ENCODE measurements at places on chromosomes 7 and 10.

DNA sequence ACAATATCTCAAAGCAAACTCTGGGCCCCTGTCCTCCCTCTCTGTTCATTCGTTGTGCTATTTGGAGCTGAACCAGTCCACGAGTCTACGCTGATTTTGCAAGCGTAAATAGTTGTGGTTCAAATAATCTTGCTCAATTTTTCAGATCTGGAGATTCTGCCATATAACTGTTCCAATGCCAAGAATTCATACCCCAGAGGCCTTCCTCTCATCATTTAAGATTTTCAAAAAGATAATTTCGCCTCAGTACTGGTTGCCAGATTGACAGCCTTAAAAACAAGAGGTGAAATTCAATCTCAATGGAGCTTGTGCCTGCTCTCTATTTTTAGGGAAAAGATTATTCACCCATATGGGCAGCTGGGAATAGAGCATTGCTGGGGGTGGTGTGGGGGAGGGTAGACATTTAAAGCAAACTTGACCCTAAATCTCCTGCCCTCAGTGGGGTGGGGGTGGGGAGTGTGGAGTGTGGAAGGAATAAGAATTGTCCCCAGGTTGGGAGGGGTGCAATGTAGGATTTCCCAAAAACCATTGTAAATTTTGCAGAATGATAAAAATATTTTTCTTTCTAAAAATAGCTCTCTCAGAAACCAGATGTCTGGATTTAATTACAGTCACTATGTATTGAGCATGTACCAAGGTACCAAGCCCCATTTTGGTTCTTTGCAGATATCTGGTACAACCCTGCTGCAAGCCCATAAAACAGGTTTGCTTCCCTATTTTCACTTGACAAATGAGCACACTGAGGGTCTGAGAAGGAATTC is 104.7 kb upstream of the EEPD1 start:
- no peak for DNase-seq

GRCh38 chr7:27944643-27945042 is 204.7 kb downstream of the TAX1BP1 start:
- no peak for DNase-seq

DNA sequence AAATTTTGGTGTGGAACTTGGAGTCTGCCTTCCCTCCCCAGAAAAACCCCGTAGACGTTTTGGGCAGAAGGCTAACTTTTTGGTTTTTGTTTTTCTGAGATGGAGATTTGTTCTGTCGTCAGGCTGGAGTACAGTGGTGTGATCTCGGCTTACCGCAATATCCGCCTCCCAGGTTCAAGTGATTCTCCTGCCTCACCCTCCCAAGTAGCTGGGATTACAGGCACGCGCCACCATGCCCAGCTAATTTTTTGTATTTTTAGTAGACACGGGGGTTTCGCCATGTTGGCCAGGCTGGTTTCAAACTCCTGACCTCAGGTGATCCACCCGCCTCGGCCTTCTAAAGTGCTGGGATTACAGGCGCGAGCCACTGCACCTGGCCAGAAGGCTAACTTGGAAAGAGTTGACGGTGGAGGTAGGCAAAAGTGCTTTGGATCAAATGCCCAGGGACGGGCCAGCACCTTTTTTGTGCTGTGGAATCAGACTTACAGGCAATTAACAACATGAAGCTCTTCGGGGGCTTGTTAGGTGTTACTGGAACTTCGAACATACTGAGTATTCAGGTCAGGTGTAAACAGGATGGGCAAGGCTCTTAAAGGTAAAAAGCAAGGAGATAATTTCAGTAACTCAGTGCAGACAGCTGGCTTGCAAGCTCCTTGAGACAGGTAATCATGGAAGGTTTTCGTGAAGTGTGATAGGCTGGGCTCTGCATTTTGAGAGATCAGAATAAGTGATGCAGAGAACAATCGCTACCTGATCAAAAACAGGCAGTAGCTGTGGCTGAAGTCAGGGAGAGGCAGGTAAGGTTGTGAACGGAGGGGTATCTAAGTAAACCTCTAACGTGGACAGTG is 1.8 kb downstream of the PPP1R35 start:
- DNase-seq = no peak

GRCh38 chr10:99629625-99629978 is 9.4 kb upstream of the SLC25A28 start:
- DNase-seq = no peak

All from esophagus squamous epithelium (tissue), 5 donors.